Thoracic aorta (tissue), 2 donors: ENCODE measurements at places on chromosomes 2 and 18.

GRCh38 chr2:101204400-101205115 is 48.1 kb upstream of the CNOT11 start:
- H3K4me3 ChIP-seq, result no peak overlapping the region
- H3K27ac ChIP-seq, result no peak overlapping the region
- no peaks in the 10 kb centered on the region for H3K36me3 ChIP-seq
- H3K27me3 ChIP-seq, result no peaks in the 10 kb centered on the region
- no peaks in the 10 kb centered on the region for H3K4me1 ChIP-seq

DNA sequence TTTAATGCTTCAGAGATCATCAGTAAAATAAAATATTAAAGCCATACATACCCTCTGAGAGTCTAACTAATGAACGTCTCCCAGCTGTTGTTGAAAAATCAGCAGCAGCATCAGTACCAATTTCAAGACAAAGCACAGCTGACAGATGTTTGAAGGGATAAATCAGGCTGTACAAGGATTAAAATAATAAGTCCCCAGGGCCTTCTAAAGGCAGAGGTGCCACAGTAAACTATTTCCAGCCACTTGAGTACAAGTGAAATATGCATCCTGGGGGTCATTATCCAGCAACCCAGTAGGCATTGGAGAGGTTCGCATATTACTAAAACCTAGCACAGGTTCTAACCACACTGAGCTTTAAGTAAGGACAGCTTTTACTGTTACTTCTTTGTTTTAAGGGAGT is 76.9 kb downstream of the NXPH2 start:
- no peaks in the 10 kb centered on the region for H3K36me3 ChIP-seq
- no peak overlapping the region for H3K27ac ChIP-seq
- no peak for DNase-seq
- peaks cover 13% of the 10 kb centered on the region for H3K4me1 ChIP-seq

DNA sequence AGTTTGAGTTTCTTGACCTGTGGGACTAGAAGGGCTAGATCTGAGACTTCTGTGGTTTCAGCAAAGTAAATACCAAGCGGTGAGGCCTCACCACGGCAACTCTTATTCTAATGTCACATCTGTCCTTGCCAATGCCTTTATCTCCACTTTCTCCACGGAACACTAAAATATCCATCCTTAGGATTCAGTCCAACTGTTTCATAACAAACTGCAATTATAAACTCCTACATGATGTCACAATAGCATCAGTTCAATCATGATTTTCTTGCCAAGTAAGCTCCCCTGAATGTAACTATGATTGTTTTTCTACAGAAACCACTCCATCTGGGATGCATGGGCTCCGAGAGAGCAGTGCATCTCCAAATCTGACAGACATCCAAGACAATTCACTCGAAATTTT is 79.6 kb downstream of the LRATD1 start:
- H3K4me3 ChIP-seq, result no peak overlapping the region
- no peak overlapping the region for H3K27ac ChIP-seq
- H3K27me3 ChIP-seq, result no peaks in the 10 kb centered on the region
- no peak for DNase-seq

- DNase-seq, result no peak
- no peaks in the 10 kb centered on the region for H3K27me3 ChIP-seq
- no peak overlapping the region for H3K27ac ChIP-seq
- H3K4me3 ChIP-seq, result no peak overlapping the region
- H3K36me3 ChIP-seq, result no peaks in the 10 kb centered on the region
These were observed 110.7 kb upstream of the AQP4 start for GRCh38 chr18:26976206-26976605.

DNA sequence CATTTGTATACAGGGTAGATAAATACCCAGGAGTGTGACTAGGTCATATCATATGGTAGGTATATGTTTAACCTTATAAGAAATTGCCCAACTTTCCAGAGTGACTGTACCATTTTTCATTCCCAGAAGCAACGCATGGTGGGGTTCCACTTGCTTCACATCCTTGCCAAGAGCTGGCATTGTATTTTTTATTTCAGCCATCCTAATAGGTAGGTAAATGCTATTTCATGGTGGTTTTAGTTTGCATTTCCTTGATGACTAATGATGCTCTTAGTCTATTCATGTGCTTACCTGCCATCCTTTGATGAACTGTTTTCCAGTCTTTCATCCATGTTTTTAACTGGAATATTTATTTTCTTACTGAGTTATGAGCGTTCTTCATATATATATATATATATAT is 51.9 kb downstream of the MAP4K3 start:
- H3K27me3 ChIP-seq, result no peaks in the 10 kb centered on the region
- H3K27ac ChIP-seq, result no peak overlapping the region
- no peaks in the 10 kb centered on the region for H3K36me3 ChIP-seq
- no peak for DNase-seq
- peaks cover 19% of the 10 kb centered on the region for H3K4me1 ChIP-seq

DNA sequence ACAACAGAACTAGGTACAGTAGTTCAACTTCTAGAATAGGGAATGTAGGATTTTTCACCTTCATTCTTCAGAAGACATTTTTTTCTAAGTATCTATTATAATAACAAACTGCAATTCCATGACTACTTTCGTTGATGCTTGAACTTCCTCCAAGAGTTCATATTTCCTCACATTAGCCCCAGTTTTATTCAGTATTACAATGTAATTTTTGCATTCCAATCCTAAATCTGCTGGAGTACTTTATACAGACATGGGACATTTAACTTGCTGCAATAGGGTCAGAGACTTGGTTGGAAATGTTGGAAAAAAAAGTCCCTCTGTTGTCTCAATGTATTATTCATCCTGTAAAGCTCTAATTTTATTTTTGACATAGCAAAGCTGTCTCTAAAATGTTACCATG is 19.6 kb upstream of the FTCDNL1 start:
- H3K27ac ChIP-seq, result no peak overlapping the region
- no peak for DNase-seq
- H3K27me3 ChIP-seq, result no peaks in the 10 kb centered on the region
- H3K4me1 ChIP-seq, result no peaks in the 10 kb centered on the region

GRCh38 chr2:112142525-112143078 is 4.4 kb downstream of the FBLN7 start:
- H3K27me3 ChIP-seq, result no peaks in the 10 kb centered on the region
- no peaks in the 10 kb centered on the region for H3K4me1 ChIP-seq
- no peaks in the 10 kb centered on the region for H3K36me3 ChIP-seq
- DNase-seq, result no peak
- no peak overlapping the region for H3K4me3 ChIP-seq
- H3K27ac ChIP-seq, result no peak overlapping the region

GRCh38 chr2:26562811-26563645 is 78.1 kb downstream of the CIB4 start:
- H3K4me1 ChIP-seq, result peaks cover 4% of the 10 kb centered on the region
- DNase-seq, result no peak
- no peaks in the 10 kb centered on the region for H3K36me3 ChIP-seq
- peak overlapping the region; percentile 61 for H3K4me3 ChIP-seq

- no peak overlapping the region for H3K4me3 ChIP-seq
- no peaks in the 10 kb centered on the region for H3K27me3 ChIP-seq
- peaks cover 4% of the 10 kb centered on the region for H3K4me1 ChIP-seq
- no peak overlapping the region for H3K27ac ChIP-seq
- no peak for DNase-seq
- H3K36me3 ChIP-seq, result no peaks in the 10 kb centered on the region
These were observed 86.7 kb downstream of the FIGN start for GRCh38 chr2:163649080-163649479.

GRCh38 chr2:102137138-102137537 is 5.4 kb upstream of the IL1R1 start:
- DNase-seq, result no peak
- H3K27ac ChIP-seq, result no peak overlapping the region
- no peaks in the 10 kb centered on the region for H3K36me3 ChIP-seq
- H3K27me3 ChIP-seq, result no peaks in the 10 kb centered on the region
- H3K4me3 ChIP-seq, result no peak overlapping the region
- H3K4me1 ChIP-seq, result peaks cover 7% of the 10 kb centered on the region

DNA sequence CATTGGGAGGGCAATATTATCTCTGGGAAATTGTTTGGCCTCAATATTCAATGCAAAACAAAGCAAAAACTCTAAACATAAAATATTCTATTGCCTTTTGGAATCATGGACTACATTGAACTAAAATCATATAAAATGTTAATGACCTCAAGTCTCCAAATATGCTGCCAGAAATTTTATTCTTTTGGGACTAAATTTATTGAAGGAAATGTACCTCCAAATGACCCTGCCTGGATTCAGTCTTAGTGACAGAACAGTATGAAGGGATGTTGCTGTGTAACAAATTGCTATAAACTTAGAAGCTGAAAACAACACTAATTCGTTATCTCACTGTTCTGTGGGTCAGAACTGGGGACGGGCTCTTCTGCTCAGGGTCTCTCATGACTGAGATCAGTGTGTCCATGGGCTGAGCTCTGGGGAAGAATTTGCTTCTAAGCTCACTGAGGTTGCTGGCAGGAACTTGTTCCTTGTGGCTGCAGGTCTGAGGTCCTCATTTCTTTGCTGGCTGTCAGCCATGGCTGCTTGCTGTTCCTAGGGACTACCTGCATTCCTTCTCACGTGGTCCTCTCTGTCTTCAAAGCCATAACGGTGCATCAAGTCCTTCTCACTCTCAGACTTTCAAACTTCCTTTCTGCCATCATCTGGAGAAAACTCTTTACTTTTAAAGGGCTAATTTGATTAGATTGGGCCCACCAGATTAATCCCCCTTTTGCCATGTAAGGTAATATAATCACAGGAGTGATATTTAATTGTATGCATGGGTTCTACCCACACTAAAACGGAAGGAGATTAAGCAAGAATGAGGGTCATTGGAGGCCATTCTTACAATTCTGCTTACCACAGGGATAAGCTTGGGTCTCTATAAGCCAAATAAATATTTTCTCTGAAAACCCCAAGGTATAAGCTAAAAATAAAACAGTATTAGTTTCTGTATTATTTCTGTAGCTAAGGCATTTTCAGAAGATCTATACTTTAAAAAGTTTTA is 149.0 kb downstream of the ADCYAP1 start:
- H3K27me3 ChIP-seq, result no peaks in the 10 kb centered on the region
- DNase-seq, result no peak
- no peaks in the 10 kb centered on the region for H3K4me1 ChIP-seq
- H3K27ac ChIP-seq, result no peak overlapping the region
- H3K4me3 ChIP-seq, result no peak overlapping the region
- H3K36me3 ChIP-seq, result no peaks in the 10 kb centered on the region
